ENCODE measurements at places on chromosomes 7 and 10.

GRCh38 chr7:27168265-27168947 lies 3.1 kb upstream of the HOXA9 start:
- DNase-seq: no peak

GRCh38 chr7:110764852-110765251 lies 326.1 kb upstream of the LRRN3 start:
- no peak for DNase-seq

DNA sequence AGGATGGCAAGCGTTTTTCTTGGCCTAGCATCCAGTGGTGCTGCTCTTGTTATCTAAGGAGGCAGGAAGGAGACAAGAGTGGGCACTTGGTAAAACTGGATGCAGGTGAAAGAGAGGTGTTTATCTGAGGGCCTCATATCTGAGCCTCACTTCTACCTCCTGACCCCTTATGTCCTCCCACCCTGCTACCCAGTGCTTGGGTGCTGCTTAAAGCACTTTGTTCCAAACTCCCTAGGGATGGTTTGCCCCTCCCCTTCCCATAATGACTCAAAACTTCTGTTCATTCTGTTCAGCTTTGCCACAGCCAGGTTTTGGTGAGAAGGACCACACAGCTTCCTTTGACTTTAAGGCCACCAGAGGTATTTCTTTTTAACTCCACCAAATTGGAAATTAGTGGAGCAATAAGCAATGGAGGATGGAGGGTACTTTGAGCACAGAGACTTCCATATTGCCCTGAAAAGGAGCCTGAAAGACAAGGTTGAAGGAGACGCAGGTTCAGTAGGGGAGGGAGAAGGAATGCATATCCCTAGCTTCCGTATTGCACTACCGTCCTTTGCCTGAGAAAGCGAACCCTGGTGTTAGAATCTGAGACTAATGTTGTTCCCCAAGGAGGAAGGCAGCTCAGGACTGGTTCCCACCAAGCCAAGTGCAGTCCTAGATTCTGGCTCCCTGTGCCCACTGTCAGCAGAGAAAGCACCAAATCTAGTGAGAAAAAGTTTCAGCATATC lies 30.1 kb downstream of the ENTPD1 start:
- DNase-seq: no peak

GRCh38 chr7:44322631-44323363 lies 2.6 kb downstream of the CAMK2B start:
- no peak for DNase-seq

- DNase-seq: no peak
Measured at GRCh38 chr7:353746-354325, 63.9 kb downstream of the FOXL3 start.

GRCh38 chr10:20993830-20994527 lies 96.9 kb upstream of the NEBL start:
- no peak for DNase-seq

GRCh38 chr7:44256459-44256858 lies 55.7 kb downstream of the YKT6 start:
- DNase-seq: no peak

DNA sequence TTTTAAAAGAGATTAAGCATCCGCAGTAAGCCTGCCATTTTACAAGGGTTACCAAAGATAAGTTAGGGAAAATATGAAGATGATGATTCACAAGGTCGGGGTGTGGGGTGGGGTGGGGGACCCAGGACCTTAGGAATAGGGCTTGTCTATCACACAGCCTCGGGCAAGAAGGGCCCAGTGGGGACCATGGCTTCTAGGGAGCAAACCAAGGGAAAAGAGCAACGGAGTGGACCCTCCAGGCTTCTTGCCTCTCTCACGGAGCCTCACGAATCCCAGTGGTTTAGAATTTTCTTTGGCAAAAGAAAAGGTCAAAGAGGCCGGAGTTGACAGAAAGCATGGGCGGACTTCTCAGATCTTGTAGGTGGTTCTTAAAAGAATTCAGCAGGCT lies 1.3 kb downstream of the PRKCQ start:
- no peak for DNase-seq

GRCh38 chr7:158847451-158847866 lies 8.9 kb upstream of the DYNC2I1 start:
- no peak for DNase-seq

DNA sequence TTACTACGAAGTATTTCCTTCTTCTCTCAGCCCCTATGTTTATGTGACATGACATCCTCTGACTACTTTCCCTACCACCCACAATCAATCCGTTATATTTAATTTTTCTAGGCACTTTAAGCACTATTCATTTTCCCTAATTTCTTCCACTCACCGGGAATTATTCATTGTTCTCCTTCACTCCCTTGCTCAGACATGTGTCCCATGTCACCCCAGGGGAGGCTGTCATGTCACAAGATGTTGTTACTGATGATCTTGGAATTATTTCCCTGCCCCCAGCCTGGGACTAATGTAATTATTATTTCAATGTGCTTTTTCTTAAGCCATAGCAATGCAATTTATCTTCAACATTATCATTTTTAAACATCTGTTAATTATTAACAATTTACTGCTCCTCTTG lies 317.2 kb downstream of the PHF14 start:
- DNase-seq: no peak

GRCh38 chr7:133382775-133383559 lies 130.1 kb downstream of the EXOC4 start:
- DNase-seq: no peak

- no peak for DNase-seq
Measured at GRCh38 chr7:29343399-29343798, 148.8 kb downstream of the CHN2 start.

DNA sequence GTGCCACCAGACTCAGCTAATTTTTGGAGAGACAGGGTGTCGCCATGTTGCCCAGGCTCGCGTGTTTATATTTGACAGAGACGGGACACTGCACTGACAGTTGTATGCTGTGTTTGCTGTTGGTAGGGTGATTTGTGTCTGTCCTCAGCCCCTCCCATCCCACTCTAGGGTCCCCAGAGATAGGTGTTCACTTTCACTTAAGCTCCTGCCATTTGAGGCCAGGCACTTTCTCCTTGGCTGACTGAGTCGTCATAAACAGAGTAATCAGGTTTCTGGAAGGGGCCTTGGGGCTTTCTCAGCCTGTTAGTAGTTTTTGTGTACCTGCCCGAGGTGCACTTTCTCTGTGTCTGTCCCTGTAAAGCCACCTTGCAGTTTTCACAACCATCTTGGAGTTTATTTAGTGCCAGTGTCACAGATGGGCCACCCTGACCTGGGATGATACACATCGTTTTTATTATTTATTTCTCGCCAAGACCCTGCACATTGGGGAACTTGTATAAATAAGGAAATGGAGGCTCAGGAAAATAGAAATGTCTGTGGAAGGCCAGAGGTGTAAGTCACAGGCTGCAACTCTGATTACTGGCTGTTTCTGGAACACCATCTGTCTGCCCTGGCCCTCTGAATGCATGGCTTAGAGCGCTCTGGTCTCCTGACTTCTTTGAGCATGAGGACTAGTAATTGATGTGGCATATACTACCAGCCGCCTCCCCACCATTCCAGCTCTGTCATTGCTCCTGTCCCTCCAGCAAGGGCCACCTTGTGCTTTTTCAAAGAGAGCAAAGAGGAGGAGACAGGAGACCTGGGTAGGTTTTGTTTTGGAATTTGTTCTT lies 81.9 kb upstream of the PDCD4 start:
- no peak for DNase-seq

DNA sequence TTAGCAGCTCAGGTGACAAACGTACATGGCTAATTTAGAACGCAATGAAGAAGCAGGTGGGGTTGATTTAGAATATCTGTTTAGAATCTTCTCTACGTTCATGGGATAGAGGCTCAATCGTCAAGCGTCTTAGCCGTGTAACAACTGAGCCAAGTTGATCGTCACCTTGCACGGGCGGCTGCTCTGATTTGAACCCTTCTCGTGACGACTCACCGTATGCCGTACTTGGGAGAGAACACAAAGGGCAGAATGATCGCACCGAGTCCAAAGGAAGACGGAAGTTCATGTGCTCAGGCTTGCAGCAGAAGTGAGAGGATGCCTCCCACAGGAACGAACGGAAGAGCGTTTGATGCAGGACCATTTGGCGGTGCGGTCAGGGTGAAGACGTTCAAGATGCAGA lies 108.3 kb upstream of the TCERG1L start:
- no peak for DNase-seq

DNA sequence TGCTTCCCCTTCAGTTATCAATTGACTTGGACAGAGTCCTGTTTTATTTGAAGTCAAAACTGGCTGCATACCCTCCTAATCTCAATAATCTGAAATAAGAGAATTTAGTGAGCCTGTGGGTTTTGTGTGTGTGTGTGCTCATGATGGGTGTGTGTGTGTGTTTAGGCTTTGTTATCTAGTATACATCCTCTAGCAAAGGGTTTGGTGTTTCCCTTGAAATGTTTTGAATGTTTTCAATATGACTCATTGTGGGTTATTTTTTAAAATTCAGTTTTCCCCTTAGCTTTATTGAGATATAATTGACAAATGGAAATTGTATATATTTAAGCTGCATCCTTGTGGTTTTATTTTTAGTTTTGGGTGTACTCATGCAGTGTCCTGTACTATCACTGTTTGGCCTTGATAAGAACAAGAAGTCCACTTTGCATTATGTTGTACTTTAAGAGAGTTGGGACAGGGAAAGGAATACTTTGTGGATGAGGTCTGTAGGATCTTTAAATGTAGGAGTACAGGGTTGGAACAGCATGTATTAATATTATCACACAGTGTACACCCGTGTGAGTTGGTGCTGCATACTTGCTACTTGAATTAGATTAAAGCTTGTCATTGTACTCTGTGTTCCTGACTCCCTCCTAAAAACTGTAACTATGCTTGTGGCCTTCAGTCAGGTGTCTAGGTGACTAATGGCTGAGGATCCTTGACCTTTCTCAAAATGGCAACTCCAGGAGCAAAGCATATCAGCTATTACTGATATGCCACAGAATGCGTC lies 58.3 kb downstream of the VCL start:
- no peak for DNase-seq

GRCh38 chr10:60914690-60915141 lies 29.3 kb downstream of the RHOBTB1 start:
- no peak for DNase-seq

DNA sequence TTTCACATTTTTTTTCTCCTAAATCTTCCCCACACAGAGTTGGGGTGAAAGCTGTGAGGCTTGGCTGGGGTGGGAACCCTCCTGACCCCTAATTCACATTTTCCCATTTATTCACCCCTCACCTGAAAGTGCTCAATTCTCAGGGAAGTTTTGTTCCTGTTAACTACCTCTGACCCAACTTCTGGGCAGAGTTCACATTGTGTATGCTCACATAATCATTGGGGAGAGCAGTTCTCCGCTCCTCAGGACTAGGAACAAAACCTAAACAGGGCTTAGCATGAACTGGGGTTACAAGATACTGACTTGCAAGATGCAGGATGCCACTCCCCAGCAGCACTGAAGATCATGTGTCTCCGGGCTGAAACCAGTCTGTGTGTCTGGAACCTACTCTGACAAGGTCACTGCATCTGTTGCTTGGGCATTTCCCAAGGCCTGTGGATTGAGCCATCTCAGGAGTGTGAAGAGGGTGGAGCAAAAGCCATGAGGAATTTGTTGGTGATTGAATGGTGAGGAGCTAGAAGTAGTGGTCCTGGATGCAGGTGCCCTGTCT lies 258.1 kb upstream of the IGFBP3 start:
- no peak for DNase-seq

All from stimulated activated CD4-positive, alpha-beta T cell treated with anti-CD3 and anti-CD28 coated beads, Interleukin-15, amount 100 ng/mL, for 1 hour (primary cell).